Esophagus (tissue), 2 donors: ENCODE measurements at places on chromosomes 1 and 21. TPM values are rescaled to one million over a fixed set of nuclear protein-coding genes. Genes with fewer than 3 reads are reported as not detected.

The MCOLN3 gene
- 0.51 TPM for polyA plus RNA-seq

The FALEC gene
- 2.1 TPM for polyA plus RNA-seq

The OR10Z1 gene
- not detected for polyA plus RNA-seq

The S100A14 gene
- polyA plus RNA-seq, result 2,532 TPM

The TSSK3 gene
- 0.53 TPM for polyA plus RNA-seq

The OPTC gene
- polyA plus RNA-seq, result not detected

The PAPPA2 gene
- polyA plus RNA-seq, result not detected

The FHAD1 gene
- polyA plus RNA-seq, result 0.04 TPM

The TSPAN2 gene
- polyA plus RNA-seq, result 4.2 TPM

The HMGCS2 gene
- 1.3 TPM for polyA plus RNA-seq

The SLC25A34 gene
- polyA plus RNA-seq, result 2.7 TPM

The RHOU gene
- 3.1 TPM for polyA plus RNA-seq

The MPL gene
- not detected for polyA plus RNA-seq

The DIRAS3 gene
- polyA plus RNA-seq, result 2.7 TPM

The ALDH4A1 gene
- polyA plus RNA-seq, result 39.6 TPM

The WNT3A gene
- polyA plus RNA-seq, result 1.3 TPM

The UCK2 gene
- polyA plus RNA-seq, result 25.4 TPM

The MEX3A gene
- 0.36 TPM for polyA plus RNA-seq

The RHCE gene
- polyA plus RNA-seq, result 0.20 TPM

The BACE2 gene
- 23.2 TPM for polyA plus RNA-seq

The CLDN19 gene
- not detected for polyA plus RNA-seq

The DYNLT5 gene
- 0.57 TPM for polyA plus RNA-seq

The BARHL2 gene
- not detected for polyA plus RNA-seq

The CSMD2 gene
- polyA plus RNA-seq, result 0.02 TPM

The PTPRC gene
- polyA plus RNA-seq, result 3.0 TPM

The KCNK2 gene
- 0.07 TPM for polyA plus RNA-seq

The ATP1A4 gene
- 0.06 TPM for polyA plus RNA-seq

The CFHR1 gene
- polyA plus RNA-seq, result not detected
